IPS DF 6.9 (cell line): ENCODE measurements at places on chromosomes 2 and 18.

DNA sequence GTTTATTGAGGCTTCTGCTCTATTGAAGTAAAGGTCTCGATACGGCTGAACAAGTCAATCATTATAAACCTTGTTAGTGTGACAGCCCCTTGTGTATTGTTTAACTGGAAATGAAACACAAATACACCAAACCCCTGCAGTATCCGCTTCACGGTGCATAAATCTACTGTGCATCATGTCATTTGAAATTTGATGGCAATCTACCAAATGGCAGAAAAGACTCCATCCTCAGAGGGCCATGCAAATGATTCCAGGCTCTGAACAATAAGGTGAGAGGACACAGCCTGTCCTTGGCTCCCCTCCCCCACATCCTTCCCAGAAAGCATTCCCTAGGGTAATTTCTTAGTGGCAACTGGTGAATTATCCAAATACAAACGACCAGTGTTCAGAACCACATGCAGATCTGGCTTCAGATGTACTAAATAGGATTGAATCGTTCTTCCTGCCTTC, 80.6 kb downstream of the ADCYAP1 start:
- peak; percentile 31 for DNase-seq
- H3K27ac ChIP-seq = no peak overlapping the region
- H3K27me3 ChIP-seq = no peaks in the 10 kb centered on the region
- H3K4me1 ChIP-seq = peaks cover 4% of the 10 kb centered on the region; the same call in 1 of the 2 replicates

DNA sequence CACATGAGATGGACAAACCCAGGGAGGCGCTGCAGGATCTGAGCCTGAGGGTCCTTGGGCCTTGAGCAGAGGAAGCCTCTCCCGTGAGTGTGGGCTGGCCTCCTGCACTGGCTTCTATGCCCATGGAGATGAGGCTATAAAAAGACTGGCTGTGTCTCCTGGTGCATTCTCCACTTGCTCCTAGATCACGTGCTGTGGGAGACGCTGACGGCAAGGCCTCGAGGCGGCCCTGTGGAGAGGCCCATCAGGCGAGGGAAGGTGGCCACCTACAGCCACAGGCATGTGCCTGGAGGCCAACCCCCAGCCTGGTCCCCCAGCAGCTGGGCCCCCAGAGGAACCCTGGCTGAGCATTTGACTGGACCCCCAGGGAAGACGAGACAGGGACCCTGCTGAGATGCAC, 198.9 kb downstream of the TWIST2 start:
- no peak overlapping the region for H3K4me3 ChIP-seq
- no peak overlapping the region for H3K27ac ChIP-seq
- no peaks in the 10 kb centered on the region for H3K4me1 ChIP-seq

GRCh38 chr2:188751816-188752215, 222.4 kb upstream of the COL3A1 start:
- DNase-seq = no peak
- H3K27ac ChIP-seq = no peak overlapping the region
- no peaks in the 10 kb centered on the region for H3K36me3 ChIP-seq

GRCh38 chr2:44560941-44561340, 199.2 kb downstream of the CAMKMT start:
- H3K4me1 ChIP-seq = no peaks in the 10 kb centered on the region
- no peak overlapping the region for H3K4me3 ChIP-seq
- no peak overlapping the region for H3K27ac ChIP-seq
- H3K36me3 ChIP-seq = no peaks in the 10 kb centered on the region

- H3K36me3 ChIP-seq = no peaks in the 10 kb centered on the region
- no peak overlapping the region for H3K27ac ChIP-seq
- no peaks in the 10 kb centered on the region for H3K4me1 ChIP-seq
- DNase-seq = no peak
- no peak overlapping the region for H3K4me3 ChIP-seq
- no peaks in the 10 kb centered on the region for H3K27me3 ChIP-seq
These were observed 43.8 kb upstream of the CYP26B1 start for GRCh38 chr2:72191441-72191840.

DNA sequence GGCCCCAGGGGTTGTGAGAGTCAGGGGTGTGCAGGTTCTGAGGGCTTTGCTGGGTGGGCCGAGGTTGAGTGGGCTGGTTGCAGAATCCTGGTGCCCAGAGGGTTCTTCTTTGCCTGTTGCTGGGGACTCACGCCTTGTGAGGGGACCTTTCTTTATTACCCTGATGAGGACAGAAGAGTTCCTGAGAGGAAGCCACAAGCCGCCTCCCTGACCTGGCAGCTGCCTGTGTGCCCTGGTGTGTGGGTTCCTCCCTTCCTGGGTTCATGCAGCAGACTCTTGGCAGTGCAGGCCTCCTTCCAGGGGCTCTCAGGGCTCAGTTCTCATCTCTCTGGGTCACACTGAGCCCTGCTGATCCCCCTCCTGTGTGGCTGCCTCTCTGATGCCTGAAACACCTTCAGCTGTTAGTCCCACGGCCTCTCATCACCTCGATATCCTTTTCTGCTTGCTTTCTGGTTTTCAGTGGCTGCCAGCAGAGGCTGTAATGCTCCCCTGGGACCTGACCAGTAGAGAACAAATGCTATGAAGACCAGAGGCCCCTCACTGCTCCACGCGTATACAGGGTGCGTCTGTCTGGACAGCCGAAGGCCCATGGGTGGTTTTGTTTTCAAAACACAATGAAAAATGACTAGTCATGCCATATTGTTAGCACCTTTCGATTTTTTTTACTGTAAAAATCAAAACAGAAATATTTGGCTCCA, 191.3 kb downstream of the AGAP1 start:
- H3K27me3 ChIP-seq = no peaks in the 10 kb centered on the region
- H3K4me3 ChIP-seq = no peak overlapping the region
- H3K4me1 ChIP-seq = no peaks in the 10 kb centered on the region; the same call in 1 of the 2 replicates
- no peaks in the 10 kb centered on the region for H3K36me3 ChIP-seq
- no peak overlapping the region for H3K27ac ChIP-seq

GRCh38 chr2:128422571-128422970, 103.9 kb upstream of the HS6ST1 start:
- H3K4me3 ChIP-seq = no peak overlapping the region
- no peaks in the 10 kb centered on the region for H3K27me3 ChIP-seq
- no peaks in the 10 kb centered on the region for H3K36me3 ChIP-seq
- H3K4me1 ChIP-seq = no peaks in the 10 kb centered on the region
- no peak overlapping the region for H3K27ac ChIP-seq

DNA sequence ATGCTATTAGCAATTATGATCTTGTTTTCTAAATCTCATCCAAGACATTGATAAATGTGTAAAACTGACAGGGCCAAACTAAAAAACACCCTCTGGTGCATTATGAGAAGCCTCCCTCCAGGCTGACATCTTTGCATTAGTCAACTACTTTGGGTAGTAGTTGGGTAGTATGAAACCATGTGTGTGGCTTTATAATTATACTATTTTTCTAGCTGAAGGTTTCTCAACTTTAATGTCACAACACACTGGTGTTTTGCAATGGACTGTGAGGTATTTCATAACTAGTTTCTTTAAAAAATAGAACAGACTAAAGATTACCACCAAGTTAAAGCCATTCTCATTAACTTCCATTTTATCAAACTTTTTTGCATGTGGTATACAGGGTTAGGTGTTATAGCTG, 73.1 kb upstream of the RBMS1 start:
- no peak overlapping the region for H3K4me3 ChIP-seq
- H3K27ac ChIP-seq = no peak overlapping the region
- no peaks in the 10 kb centered on the region for H3K36me3 ChIP-seq
- DNase-seq = no peak

DNA sequence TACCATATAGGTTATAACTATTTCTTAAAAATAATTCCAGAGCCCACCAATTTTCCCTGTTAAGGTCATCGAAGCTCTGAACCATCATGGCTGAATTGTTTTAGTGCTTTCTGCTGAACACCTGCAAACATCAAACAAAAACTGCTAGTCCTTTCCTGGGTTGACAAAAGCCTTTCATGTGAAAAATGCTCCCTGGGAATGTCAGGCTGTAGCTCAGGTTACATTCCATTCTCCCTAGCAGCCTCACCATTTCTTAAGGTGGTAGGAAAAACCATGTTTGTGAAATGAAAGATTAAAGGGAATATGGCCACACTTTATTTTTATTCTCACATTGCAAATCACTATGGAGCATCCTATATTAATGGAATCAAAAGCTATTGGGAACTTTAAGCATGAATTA, 5.7 kb downstream of the TCF4 start:
- no peaks in the 10 kb centered on the region for H3K27me3 ChIP-seq
- no peak for DNase-seq
- H3K4me1 ChIP-seq = 0 out of 2 replicates have a peak, but pooled peaks cover 1% of the 10 kb centered on the region
- no peak overlapping the region for H3K27ac ChIP-seq
- no peak overlapping the region for H3K4me3 ChIP-seq

GRCh38 chr2:128376241-128377041, 57.8 kb upstream of the HS6ST1 start:
- DNase-seq = no peak
- H3K36me3 ChIP-seq = no peaks in the 10 kb centered on the region
- peaks cover 2% of the 10 kb centered on the region; the same call in 1 of the 2 replicates for H3K4me1 ChIP-seq
- no peak overlapping the region for H3K27ac ChIP-seq
- no peak overlapping the region for H3K4me3 ChIP-seq

DNA sequence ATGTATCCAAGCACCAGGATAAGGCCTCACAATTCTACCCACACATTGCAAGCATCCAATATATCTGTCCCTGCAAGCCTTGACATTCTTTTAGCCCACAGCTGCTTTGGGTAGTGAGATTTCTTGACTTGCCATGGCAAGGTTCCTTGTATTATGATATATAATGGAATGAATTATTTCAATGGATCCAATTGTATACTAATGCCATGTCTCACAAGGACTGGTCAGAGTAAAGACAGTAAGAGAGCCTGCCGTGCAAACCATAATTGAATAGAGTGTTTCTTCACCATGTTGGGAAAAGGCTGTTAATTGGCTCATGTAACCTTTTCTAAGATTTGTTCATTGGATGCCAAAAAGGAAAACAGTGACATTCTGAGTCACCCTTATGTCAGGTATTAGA, 64.3 kb upstream of the RBBP8 start:
- H3K4me1 ChIP-seq = no peaks in the 10 kb centered on the region
- no peaks in the 10 kb centered on the region for H3K27me3 ChIP-seq
- no peak for DNase-seq
- H3K27ac ChIP-seq = no peak overlapping the region
- H3K4me3 ChIP-seq = no peak overlapping the region
- H3K36me3 ChIP-seq = no peaks in the 10 kb centered on the region

DNA sequence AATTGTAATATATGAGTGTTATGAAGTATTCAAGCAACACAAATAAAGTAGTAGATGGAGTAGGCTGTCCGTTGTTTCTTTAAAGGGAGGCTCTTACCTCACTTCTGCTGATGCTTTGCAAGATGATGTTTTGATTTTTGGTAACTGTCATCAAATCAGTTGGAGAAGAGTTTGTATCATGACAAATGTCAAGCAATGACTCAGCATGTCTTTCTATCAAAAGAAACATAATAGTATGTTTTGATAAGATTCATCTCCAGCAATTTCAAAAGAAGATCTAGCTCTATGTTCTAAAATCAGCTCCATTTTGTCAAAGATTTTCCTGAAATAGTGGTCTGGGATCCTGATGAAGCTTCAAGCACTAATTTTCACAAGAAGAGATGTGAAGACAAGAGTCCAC, 25.6 kb downstream of the MAP3K19 start:
- H3K36me3 ChIP-seq = no peaks in the 10 kb centered on the region
- DNase-seq = no peak
- no peak overlapping the region for H3K4me3 ChIP-seq
- H3K27ac ChIP-seq = no peak overlapping the region
- no peaks in the 10 kb centered on the region for H3K27me3 ChIP-seq
- H3K4me1 ChIP-seq = no peaks in the 10 kb centered on the region

- DNase-seq = no peak
- H3K4me1 ChIP-seq = no peaks in the 10 kb centered on the region
- H3K27ac ChIP-seq = no peak overlapping the region
- H3K27me3 ChIP-seq = no peaks in the 10 kb centered on the region
These were observed 80.4 kb downstream of the EPB41L3 start for GRCh38 chr18:5463390-5463789.

- no peaks in the 10 kb centered on the region for H3K4me1 ChIP-seq
- no peak overlapping the region for H3K4me3 ChIP-seq
- DNase-seq = no peak
- H3K36me3 ChIP-seq = no peaks in the 10 kb centered on the region
These were observed 213.8 kb downstream of the AFF3 start for GRCh38 chr2:99928470-99929053.

GRCh38 chr2:217851191-217852020, 151.4 kb downstream of the TNS1 start:
- no peak overlapping the region for H3K4me3 ChIP-seq
- H3K27me3 ChIP-seq = no peaks in the 10 kb centered on the region
- no peaks in the 10 kb centered on the region; the same call in 1 of the 2 replicates for H3K4me1 ChIP-seq
- no peak overlapping the region for H3K27ac ChIP-seq
- DNase-seq = no peak

- H3K36me3 ChIP-seq = no peaks in the 10 kb centered on the region
- no peak overlapping the region for H3K27ac ChIP-seq
- no peaks in the 10 kb centered on the region for H3K4me1 ChIP-seq
These were observed 422.1 kb downstream of the PARD3B start for GRCh38 chr2:204967199-204967960.

DNA sequence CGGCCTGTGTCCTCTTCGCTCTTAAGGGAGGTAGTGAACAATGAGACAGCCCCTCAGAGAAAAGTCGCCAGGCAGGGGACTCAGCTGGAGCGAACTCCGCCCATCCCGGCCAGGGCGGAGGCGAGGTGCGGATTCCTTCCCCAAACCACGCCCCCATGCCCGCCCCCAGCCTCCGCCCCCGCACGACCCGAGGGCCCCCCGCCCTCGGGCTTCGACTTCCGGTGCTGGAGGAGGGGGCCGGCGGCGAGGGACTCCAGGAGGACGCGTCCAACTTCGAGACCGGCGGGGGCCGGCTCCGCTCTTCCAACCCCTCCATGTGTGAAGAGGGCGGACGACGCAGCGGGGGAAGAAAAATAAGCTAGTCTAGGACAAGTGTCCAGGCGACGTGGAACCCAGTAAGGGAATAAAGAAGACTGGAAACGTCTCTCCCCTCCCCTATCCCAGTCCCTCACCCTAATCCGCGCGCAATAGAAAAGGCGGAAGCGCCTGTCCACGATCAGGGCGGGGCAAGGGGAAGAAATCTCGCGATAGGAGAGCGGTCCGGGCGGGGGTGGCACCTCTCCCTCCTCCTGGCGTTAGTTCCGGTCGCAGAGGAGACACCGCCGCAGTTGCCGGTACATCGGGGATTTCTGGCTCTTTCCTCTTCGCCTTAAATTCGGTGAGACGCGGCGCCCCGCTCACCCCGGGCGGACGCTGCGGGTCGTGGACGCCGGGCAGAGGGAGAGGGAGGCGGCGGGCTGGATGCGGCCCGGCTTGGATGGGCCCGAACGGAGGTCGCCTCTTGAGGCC, at the start of gene BZW1:
Gene BZW1, plus strand, starts transcription at position 578 of the 789 bp plus-strand sequence. CDS start 1,308 bp downstream, outside the sequence.
- peak; percentile 88 for DNase-seq
- H3K4me3 ChIP-seq = peak within 1 kb of the TSS; percentile 99
- H3K27ac ChIP-seq = no peak within 1 kb of the TSS
- H3K36me3 ChIP-seq = peaks cover 10% of the 10 kb centered on the region; the same call in 1 of the 2 replicates

- no peaks in the 10 kb centered on the region for H3K27me3 ChIP-seq
- H3K4me3 ChIP-seq = no peak overlapping the region
- DNase-seq = no peak
- no peak overlapping the region for H3K27ac ChIP-seq
- no peaks in the 10 kb centered on the region for H3K36me3 ChIP-seq
These were observed 541.0 kb upstream of the ZEB2 start for GRCh38 chr2:145060876-145061275.
